H7 (cell line): ENCODE measurements at places on chromosomes 4 and X.

DNA sequence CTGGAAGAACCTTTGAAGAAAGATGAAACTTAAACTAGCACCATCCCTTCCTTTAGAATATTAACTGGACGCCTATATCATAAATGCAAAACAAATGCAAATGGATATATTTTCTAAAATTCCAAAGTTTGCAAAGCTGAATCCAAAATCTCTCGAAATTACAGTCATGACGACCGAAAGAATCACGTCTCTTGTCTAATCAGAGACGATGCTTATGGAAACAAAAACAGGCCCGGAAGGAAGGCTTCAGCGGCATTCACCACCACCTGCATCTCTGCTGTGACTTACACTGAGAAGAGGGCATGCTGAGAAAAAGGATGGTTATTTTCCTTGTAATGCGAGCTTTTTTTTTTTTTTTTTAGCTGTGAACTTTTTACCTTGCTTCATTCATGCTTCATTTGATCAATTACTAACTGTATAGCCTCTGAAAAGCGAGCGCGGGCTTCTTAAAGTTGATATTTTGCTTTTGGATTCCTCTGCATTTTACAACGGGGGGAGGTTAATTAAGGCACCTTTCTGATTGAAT lies 209.3 kb downstream of the SOWAHB start:
- DNase-seq = no peak

DNA sequence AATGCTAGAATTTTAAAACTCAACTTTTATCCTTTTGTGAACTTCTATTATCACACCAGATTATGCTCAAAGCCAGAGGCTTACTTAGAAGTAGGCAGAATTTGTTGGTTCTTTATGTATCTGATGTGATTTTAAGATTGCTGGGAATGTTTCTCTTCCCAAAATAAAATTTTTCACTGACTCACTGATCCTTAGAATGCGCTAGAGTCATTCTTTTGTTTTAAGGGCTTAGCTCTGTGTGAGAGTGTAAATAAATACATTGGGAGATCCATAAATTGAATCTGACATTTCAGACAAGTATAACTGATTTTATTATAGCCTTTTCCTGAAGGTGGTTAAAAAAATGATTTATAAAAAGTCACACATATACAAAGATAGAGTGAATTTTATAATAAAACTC lies 101.3 kb downstream of the LARP1B start:
- no peak for DNase-seq

GRCh38 chrX:2578864-2579263 lies 78.1 kb upstream of the DHRSX start:
- DNase-seq = no peak

DNA sequence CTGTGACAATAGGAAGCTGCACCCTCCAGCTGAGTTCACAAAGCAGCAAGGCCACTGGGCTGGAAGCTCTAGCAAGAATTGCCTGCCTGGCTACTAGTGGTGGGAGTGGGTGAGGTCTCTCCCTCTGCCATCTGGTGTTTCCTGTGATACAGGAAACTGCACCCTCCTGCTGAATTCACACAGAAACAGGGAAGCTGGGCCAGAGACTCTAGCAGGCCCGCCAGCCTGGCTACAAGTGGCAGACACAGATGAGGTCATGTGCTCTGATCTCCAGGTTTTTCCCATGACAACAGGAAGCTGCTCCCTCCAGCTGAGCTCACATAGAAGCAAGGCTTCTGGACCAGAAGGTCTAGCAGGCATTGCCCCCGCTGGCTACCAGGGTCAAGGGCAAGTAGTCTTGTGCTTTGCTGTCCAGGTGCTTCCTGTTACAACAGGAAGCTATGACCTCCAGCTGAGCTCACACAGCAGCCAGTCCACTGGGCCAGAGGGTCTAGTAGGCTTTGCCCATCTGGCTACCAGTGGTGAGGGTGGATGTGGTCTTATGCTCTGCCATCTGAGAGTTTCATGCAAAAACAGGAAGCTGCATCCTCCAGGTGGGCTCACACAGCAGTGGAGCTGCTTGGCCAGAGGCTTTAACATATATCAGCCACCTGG lies 41.5 kb upstream of the ZXDA start:
- no peak for DNase-seq

DNA sequence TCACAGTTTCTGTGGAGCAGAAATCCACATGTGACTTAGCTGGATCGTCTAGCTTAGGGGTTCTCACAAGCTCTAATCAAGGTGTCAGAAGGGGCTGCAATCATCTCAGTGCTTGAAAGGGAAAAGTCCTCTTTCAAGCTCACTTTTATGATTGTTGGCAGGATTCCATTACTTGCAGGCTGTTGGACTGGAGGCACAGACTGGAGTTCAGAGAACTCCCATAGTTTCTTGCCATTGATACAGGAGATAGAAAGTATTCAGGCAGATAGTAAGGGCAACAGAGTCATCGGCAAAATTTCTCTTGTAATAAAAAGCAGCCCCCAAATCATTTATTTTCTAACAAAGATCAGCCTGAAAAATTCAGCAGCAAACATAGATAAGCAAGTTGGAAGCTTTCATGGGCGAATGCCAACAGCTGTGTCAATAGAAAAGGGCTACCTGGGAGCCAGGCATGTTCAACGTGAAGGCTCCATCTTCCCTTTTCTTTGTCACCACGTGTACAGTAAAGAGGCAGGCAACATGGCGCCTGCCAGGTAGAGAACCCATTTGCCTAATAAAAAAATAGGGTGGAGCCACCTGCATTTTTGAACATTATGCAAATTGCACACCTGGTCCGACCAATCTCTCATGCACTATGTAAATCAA lies 64.4 kb downstream of the CXCL13 start:
- DNase-seq = no peak

DNA sequence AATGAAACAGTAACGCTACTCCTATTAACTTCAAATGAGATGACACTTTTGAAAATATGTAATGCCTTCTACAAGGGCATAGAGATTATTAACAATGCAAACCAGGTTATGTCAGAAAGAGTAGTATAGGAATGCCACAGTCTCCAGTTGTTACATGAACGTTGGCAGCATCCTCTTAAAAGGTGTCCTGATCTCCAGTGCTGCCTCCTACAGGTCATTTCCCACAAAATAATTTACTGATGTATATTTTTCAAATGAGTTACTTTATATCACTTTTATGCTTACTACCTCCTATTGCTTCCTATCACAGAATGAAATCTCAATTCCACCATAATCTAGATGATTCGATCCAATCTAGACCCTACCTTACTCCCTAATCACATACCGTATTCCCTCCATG lies 195.2 kb upstream of the EPHA5 start:
- DNase-seq = peak; percentile 18

- DNase-seq = no peak
Observed at GRCh38 chr4:72006586-72006985, 25.2 kb upstream of the NPFFR2 start.
